ENCODE measurements at places on chromosomes 6 and 20.

GRCh38 chr20:51456511-51457509 is 85.7 kb downstream of the NFATC2 start:
- DNase-seq: no peak

DNA sequence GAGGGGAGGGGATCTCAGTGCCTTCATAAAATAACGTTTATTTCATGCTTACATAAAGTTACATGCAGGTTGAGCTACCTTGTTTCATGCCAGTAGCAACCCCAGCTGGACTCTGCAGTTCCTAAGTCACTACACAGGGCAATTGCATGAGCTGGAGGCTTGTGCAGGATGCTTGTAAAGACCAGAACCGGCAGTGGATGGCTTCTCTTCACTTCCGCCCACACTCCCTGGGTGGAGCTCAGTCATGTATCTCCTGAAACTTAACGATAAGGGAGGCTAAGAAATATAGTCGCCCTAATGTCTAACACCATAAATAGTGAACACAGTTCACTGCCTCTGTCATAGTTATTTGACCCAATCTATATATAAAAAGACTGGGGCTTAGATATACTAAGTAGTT is 99.4 kb upstream of the RAB32 start:
- no peak for DNase-seq

- DNase-seq: no peak
These were observed 58.3 kb upstream of the TMEM181 start for GRCh38 chr6:158501360-158502262.

GRCh38 chr20:16007962-16008361 is 565.3 kb downstream of the KIF16B start:
- no peak for DNase-seq

GRCh38 chr20:13353261-13353945 is 132.3 kb downstream of the ISM1 start:
- no peak for DNase-seq

DNA sequence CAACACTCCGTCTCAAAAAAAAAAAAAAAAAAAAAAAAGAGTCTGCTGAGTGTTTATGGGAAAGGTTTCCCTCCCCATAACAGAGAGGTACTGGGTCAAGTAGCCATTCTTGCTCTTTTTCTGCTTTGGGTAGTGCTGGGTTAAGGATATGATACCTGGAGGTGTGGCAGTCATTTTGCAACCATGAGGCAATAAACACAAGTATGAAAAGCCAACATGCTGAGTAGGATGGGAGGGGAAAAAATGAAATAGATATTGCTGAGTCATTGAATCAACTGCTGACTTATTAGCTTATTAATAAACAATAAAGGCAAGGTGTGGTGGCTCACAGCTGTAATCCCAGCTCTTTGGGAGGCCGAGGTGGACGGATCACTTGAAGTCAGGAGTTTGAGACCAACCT is 2.3 kb upstream of the TOMM34 start:
- no peak for DNase-seq

- no peak for DNase-seq
These were observed 553.8 kb upstream of the PTCHD4 start for GRCh38 chr6:48664826-48665225.

DNA sequence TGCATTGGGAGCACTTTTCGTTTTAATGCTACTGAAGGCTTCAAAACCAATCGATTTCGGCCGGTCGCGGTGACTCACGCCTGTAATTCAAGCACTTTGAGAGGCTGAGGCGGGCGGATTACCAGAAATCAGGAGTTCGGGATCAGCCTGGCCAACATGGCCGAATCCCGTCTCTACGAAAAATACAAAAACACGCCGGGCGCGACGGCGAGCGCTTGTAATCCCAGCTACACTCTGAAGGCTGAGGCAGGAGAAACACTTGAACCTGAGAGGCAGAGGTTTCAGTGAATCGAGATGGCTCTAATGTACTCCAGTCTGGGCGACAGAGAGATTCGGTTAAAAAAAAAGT is 58.4 kb downstream of the TRIM38 start:
- no peak for DNase-seq

- DNase-seq: no peak
These were observed 8.8 kb upstream of the RSPH3 start for GRCh38 chr6:159008656-159009288.

Measured in activated CD8-positive, alpha-beta memory T cell treated with anti-CD3 and anti-CD28 coated beads for 4 hours (primary cell).